ENCODE measurements at places on chromosomes 13 and 19. TPM values are rescaled to one million over a fixed set of nuclear protein-coding genes. Genes with fewer than 3 reads are reported as not detected.

Gene CCDC70
- not detected for total RNA-seq

Gene C2CD4C
- total RNA-seq = not detected

Gene ZNF559
- 53.5 TPM for total RNA-seq

Gene FOXA3
- not detected for total RNA-seq

Gene CGB5
- total RNA-seq = not detected

Gene DCT
- 0.53 TPM for total RNA-seq

Gene LGALS14
- not detected for total RNA-seq

Gene MARK4
- 24.3 TPM for total RNA-seq

- H3K4me3 ChIP-seq = no peak overlapping the region
- H3K27ac ChIP-seq = peak overlapping the region; percentile 72
- H3K27me3 ChIP-seq = no peaks in the 10 kb centered on the region
- peaks cover 64% of the 10 kb centered on the region for H3K4me1 ChIP-seq
- peaks cover 20% of the 10 kb centered on the region for H3K36me3 ChIP-seq
Observed at GRCh38 chr19:39398297-39398864, 7.2 kb downstream of the MED29 start.

DNA sequence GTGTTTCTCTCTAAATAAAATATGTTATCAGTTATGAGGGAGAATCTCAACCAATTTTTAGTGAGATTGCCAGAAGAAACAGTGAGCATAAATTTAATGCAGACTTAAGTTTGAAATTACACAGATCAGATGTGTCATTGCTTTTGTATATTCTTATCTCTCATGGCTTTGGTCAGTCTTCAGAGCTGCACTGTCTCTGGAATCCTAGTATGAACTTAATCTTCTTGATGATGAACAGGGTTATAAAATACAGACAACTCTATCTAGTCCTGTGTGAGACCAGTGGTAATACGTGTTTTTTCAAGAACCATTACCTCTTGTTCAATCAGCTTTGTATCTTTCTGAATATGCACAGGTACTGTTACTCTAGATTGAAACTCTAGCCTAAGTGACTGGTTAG, 528.0 kb downstream of the DACH1 start:
- no peaks in the 10 kb centered on the region for H3K27me3 ChIP-seq
- H3K4me1 ChIP-seq = no peaks in the 10 kb centered on the region
- H3K27ac ChIP-seq = no peak overlapping the region
- DNase-seq = no peak
- no peak overlapping the region for H3K4me3 ChIP-seq

DNA sequence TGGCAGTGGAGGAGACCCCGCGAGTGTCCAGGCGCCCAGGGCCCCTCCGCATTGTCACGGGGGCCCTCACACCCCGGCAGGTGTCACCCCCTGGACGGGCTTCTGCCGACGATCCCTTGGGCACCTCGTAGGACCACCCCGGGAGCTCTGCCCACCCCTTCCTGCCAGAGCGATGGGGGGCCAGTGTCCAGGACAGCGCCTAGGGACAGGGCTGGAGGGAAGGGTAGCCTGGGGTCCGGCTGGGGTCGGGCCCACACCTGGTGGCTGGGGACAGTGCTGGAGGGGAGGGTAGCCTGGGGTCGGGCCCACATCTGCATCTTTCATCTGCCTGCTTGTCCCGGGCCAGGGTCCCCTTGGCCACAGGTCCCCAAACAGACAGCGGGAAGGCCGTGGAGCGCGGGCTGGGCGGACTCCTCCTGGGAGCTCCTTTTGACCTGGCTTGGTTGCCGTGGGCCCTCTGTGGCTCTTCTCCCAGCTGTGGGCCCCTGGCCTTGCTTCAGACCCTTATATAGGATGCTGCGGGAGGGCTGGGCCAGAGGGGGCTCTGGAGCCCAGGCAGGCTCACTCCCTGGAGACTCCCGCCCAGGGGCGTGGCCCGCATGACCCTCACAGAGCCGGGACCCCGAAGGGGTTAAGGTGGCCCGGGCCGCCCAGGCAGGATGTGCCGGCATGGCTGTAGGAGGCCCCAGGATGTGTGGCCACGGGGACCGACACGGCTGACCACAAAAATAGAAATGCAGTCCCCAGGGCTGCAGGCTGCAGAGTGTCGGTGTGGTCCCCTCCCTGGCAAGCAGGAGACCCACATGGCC, 74.1 kb upstream of the MCF2L start:
- peaks cover 10% of the 10 kb centered on the region for H3K27me3 ChIP-seq
- H3K27ac ChIP-seq = no peak overlapping the region
- H3K36me3 ChIP-seq = no peaks in the 10 kb centered on the region
- DNase-seq = no peak
- H3K4me3 ChIP-seq = no peak overlapping the region
- H3K4me1 ChIP-seq = peaks cover 10% of the 10 kb centered on the region

- no peaks in the 10 kb centered on the region for H3K4me1 ChIP-seq
- DNase-seq = no peak
- no peaks in the 10 kb centered on the region for H3K27me3 ChIP-seq
- no peak overlapping the region for H3K4me3 ChIP-seq
- H3K36me3 ChIP-seq = no peaks in the 10 kb centered on the region
Observed at GRCh38 chr13:65679240-65679639, 1550.9 kb downstream of the PCDH9 start.

DNA sequence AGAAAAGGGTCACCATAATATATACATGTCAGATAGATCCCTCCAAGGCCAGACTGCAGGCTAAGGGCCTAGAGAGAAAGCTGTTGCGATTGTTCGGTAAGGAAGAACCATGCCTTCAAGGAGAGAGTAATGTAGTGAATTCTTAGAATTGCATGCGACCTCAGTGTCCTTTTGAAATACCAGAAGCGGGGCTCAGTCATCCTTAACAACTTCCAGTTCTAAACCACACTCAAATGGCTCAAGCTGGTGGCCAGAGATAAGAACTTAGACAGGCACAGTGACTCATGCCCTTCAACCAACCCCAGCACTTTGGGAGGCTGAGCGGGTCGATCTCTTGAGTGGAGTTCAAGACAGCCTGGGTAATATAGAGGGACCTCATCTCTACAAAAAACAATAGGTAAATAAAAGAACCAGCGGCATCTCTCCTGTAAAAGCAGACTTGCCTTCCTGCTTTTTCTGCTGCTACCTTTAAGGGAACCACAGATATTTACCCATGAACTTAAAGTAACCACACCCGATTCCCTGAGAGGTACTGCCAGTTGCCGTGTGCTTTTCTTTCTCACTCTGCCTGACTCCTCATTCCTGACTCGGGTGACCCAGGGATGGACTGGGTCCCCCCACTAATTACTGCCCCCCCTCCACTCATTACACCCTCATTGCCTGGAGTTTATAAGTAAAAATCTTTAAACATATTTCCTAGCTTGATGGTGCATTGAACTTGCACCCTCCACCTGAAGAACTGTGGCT, 15.4 kb upstream of the SIGLEC6 start:
- no peaks in the 10 kb centered on the region for H3K4me1 ChIP-seq
- H3K27me3 ChIP-seq = no peaks in the 10 kb centered on the region
- H3K36me3 ChIP-seq = no peaks in the 10 kb centered on the region
- no peak overlapping the region for H3K4me3 ChIP-seq

DNA sequence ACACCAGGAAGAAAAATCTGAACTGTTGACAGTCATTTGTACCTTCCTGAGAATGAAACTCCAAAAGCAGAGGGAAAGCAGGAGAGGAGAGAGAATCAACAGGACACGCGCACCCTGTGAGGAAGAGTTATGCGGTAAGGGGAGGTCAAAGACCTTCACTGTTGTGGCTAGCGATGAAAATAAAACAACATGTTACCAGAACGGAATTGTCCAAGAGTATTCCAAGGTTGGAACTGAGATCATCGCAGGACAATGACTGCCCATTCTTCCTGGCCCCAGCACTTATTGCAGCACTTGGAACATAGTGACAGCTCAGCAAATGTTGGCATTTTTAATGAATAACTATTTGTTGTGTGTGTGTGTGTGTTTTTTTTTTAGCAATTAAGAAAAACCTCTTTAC, 176.0 kb upstream of the TSC22D1 start:
- no peaks in the 10 kb centered on the region for H3K4me1 ChIP-seq
- no peak for DNase-seq
- H3K27ac ChIP-seq = no peak overlapping the region

DNA sequence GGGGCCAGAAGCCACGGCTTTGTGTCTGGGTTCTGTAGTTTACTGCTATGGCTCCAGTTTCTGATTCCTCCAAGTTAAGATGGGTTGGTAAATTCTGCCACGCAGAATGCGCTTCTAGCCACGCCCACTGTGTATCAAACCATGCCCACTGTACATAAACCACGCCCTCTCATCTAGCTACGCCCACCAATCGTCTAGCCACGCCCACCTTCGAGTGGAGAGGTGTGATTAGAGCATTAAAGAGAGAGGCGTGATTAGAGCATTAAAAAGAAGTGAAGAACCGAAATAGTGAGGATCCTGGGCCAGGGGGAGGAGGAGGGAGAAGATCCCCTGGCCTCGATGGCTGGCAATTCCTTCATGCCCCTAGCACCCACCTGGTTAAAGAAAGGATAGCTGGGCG, 43.7 kb upstream of the ADGRE5 start:
- peaks cover 15% of the 10 kb centered on the region for H3K4me1 ChIP-seq
- no peaks in the 10 kb centered on the region for H3K36me3 ChIP-seq
- no peak overlapping the region for H3K4me3 ChIP-seq
- DNase-seq = peak; percentile 54
- no peak overlapping the region for H3K27ac ChIP-seq

GRCh38 chr13:113955691-113956090, 18.2 kb downstream of the C13orf46 start:
- no peak for DNase-seq
- peaks cover 8% of the 10 kb centered on the region for H3K36me3 ChIP-seq
- H3K4me1 ChIP-seq = no peaks in the 10 kb centered on the region
- no peak overlapping the region for H3K4me3 ChIP-seq
- no peaks in the 10 kb centered on the region for H3K27me3 ChIP-seq

DNA sequence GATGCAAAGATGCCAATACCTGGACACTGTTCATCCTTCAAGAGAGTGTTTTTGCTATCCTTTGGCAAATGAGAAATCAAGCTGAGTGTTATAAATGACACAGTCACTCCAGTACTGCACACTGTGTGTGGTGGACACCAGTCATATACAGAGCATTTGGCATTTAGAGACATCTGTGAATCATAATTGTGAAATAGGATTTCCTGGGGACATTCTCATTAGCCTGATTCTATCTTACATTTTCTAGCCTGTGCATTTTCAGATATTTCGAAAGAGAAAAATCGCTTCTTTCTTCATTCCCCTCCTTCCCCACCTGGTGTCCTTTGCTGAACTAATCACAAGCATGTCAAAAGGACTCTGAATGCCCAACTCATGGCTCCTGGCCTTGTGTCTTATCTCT, 781.0 kb upstream of the ARGLU1 start:
- no peak for DNase-seq
- no peaks in the 10 kb centered on the region for H3K4me1 ChIP-seq
- no peak overlapping the region for H3K27ac ChIP-seq

- no peak for DNase-seq
- H3K4me3 ChIP-seq = peak within 1 kb of the TSS; percentile 83
- H3K4me1 ChIP-seq = peaks cover 58% of the 10 kb centered on the region
- no peaks in the 10 kb centered on the region for H3K36me3 ChIP-seq
Observed at GRCh38 chr19:51365965-51366388, at the start of gene ETFB. ETFB (minus strand) TSS chr19:51366388; CDS start chr19:51366326, 62 bp downstream.

- DNase-seq = no peak
- H3K27me3 ChIP-seq = no peaks in the 10 kb centered on the region
- peaks cover 9% of the 10 kb centered on the region for H3K4me1 ChIP-seq
- no peak overlapping the region for H3K4me3 ChIP-seq
- H3K27ac ChIP-seq = no peak overlapping the region
Observed at GRCh38 chr19:43905897-43906296, 29.2 kb downstream of the ZNF45 start.

- no peak overlapping the region for H3K4me3 ChIP-seq
- no peaks in the 10 kb centered on the region for H3K4me1 ChIP-seq
- no peaks in the 10 kb centered on the region for H3K36me3 ChIP-seq
- DNase-seq = no peak
- H3K27ac ChIP-seq = no peak overlapping the region
- no peaks in the 10 kb centered on the region for H3K27me3 ChIP-seq
Observed at GRCh38 chr13:39405107-39405506, 197.9 kb downstream of the LHFPL6 start.

DNA sequence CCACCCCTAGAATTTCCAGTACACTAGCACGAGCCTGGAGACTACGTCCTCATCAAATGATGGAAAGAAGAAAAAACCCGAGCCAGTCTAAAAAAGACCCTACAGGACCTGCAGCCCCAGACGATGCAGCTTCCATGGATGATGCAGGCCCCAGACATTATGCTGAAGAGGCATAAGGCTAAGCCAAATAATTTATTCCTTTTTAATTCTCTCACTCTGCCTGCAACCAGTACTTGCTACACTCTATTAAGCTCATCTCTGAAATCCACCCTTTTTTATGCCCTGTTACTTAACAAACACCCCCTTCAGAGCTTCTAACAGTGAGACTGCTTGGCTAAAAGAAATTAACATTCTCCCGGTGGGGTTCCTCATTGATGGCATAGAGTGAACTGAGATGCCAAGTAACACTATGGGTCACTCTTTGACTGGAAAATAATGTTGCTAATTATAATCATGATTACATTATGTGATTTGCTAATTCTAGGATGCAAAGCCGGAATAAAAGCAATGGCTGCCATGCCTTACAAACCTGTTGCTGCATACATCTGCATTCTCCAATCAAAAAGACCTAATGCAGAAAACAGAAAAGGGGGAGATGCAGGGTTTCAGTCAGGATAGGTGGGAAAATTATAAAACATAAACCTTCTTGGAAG, 1462.4 kb downstream of the UQCRFS1 start:
- H3K36me3 ChIP-seq = no peaks in the 10 kb centered on the region
- no peak overlapping the region for H3K4me3 ChIP-seq
- H3K27me3 ChIP-seq = no peaks in the 10 kb centered on the region
- DNase-seq = no peak
- no peak overlapping the region for H3K27ac ChIP-seq

- no peak for DNase-seq
- H3K4me1 ChIP-seq = peaks cover 24% of the 10 kb centered on the region
- H3K27me3 ChIP-seq = no peaks in the 10 kb centered on the region
- peak overlapping the region; percentile 72 for H3K27ac ChIP-seq
- H3K4me3 ChIP-seq = peak overlapping the region; percentile 73
- peaks cover 22% of the 10 kb centered on the region for H3K36me3 ChIP-seq
Observed at GRCh38 chr19:40576151-40576584, 505 bp upstream of the SHKBP1 start.

- peaks cover 6% of the 10 kb centered on the region for H3K4me1 ChIP-seq
- no peak overlapping the region for H3K27ac ChIP-seq
- H3K4me3 ChIP-seq = no peak overlapping the region
- DNase-seq = no peak
- no peaks in the 10 kb centered on the region for H3K36me3 ChIP-seq
- H3K27me3 ChIP-seq = peaks cover 10% of the 10 kb centered on the region
Observed at GRCh38 chr13:26760832-26761582, 421 bp upstream of the GPR12 start.

GRCh38 chr19:3623716-3624115, 2.9 kb downstream of the CACTIN start:
- no peaks in the 10 kb centered on the region for H3K27me3 ChIP-seq
- peaks cover 27% of the 10 kb centered on the region for H3K4me1 ChIP-seq
- no peak overlapping the region for H3K4me3 ChIP-seq
- DNase-seq = no peak
- no peak overlapping the region for H3K27ac ChIP-seq

GRCh38 chr13:77523834-77524728, 11.4 kb upstream of the SCEL start:
- H3K27me3 ChIP-seq = no peaks in the 10 kb centered on the region
- no peak for DNase-seq
- no peak overlapping the region for H3K27ac ChIP-seq
- H3K4me3 ChIP-seq = no peak overlapping the region
- no peaks in the 10 kb centered on the region for H3K4me1 ChIP-seq

- no peaks in the 10 kb centered on the region for H3K36me3 ChIP-seq
- H3K4me3 ChIP-seq = no peak overlapping the region
- H3K4me1 ChIP-seq = no peaks in the 10 kb centered on the region
- no peaks in the 10 kb centered on the region for H3K27me3 ChIP-seq
Observed at GRCh38 chr13:93296584-93296983, 70.0 kb downstream of the GPC6 start.
